HTR-8/SVneo (cell line): ENCODE measurements at places on chromosomes 3 and 15.

DNA sequence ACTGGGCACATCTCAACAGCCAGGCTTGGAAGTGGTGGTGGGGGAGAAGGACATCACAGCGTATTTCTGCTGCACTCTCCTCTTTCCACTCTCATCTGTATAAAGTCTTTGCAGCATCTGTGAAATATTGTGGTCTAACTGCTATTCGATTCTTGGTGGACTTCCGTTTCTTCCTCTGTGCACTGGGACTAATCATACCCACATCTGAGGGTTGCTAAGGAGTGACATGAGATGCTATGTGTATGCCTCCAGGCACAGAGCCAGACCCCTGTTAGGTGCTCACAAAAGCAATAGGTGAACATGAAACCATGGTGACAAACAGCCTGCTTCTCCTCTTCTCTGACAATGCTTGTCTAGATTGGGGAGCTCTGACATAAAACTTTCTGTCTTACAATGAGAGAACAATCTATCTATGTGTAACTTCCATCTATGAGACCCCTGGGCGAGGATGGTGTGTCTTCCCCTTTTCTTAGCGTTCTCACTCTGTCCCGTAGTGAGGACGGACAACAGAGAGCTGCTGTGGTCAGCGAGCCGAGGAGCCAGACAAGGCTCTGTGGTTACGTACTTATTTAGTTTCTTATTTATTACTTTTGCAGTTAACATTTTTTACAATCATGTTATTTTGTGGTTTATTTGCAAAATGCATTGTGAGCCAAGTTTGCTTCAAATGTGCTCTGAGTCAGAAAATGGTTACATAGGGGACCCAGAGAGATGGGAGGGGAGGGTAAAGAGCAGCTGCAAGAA is 196.7 kb upstream of the TPRG1 start:
- DNase-seq = no peak

DNA sequence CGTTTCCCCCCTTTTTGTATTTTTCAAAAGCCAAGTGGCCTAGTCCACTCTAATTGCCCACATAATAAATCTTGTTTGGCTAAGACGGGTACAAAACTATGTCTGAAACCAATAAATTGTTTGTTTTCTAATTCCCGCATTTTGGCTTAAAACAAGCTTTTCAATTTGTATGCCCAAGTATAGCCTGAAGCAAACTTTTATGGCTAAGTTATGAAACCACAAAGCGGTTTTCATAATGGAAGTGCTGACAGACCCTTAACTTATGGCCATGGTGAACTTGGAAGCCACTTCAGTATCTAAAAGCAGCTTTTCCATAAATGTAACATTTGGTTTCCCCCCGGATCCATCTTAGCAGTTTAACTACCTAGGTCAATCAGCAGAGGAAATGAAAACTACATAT is 29.9 kb upstream of the POLR2M start:
- peak; percentile 4 for DNase-seq

GRCh38 chr15:89371228-89372044 is 36.8 kb upstream of the POLG start:
- DNase-seq = no peak

DNA sequence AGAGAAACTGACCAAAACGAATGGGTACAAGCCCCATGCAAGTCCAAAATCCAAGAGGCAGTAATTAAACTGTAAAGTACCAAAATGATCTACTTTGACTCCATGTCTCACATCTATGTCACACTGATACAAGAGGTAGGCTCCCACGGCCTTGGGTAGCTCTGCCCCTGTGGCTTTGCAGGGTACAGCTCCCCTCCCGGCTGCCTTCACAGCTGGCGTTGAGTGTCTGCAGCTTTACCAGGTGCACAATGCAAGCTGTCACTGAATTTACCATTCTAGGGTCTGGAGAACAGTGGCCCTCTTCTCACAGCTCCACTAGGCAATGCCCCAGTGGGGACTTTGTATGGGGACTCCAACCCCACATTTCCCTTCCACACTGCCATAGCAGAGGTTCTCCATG is 308.6 kb downstream of the TBC1D5 start:
- no peak for DNase-seq

GRCh38 chr15:49530092-49530491 is 90.5 kb downstream of the FAM227B start:
- DNase-seq = no peak

GRCh38 chr3:110343945-110344344 is 727.7 kb upstream of the NECTIN3 start:
- DNase-seq = no peak

DNA sequence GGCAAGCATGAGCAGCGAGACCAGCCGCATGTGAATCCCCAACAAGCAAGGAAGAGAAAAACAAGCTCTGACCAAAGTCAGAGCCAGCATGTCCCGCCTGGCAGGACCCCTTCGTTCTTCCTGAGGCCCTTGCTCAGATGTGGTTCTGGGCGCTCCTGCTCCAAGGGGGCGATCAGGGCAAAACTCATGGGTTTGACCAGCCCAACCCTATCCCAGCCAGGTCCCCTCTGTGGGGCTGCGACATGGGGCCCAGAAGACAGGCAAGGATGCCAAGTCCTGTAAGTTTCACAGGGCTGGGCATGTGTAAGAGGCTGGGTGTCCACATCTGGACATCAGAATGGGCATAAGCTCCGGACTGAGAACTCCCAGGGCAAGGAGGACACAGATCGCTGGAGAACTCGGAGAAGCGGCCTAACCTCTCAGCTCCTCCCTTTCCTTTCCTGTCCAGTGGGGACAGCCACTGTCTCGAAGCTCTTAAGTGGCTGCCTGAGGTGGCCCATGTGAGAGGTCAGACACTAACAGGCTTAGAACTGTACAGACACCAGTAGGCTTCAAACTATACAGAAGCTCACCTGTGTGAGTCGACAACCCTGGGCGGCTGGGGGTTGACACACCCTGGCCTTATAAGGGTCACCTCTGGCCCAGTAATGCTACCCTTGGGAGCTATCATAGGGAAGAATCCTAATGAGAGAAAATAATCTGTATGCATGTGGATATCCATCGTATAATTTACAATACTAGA is 48.9 kb downstream of the XXYLT1 start:
- DNase-seq = no peak

DNA sequence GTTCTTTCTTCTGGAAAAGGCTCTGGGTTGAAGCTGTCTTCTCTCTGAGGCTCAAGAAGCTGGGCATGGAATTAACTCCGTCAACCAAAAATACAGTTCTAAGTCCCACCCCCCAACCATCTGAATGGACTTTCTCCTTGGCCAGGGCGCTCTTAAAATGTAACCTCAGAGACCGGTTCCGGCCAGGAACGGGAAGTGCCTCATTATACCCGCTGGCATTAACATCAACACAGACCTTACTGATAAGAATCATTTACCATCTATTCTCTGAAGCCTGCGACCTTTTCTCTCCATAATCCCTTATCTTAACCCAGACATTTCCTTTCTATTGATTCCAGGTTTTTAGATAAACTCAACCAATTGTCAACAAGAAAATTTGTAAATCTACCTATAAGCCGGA is 64.7 kb downstream of the ATP1B3 start:
- no peak for DNase-seq

GRCh38 chr3:174884776-174885568 is 25.8 kb downstream of the NAALADL2 start:
- DNase-seq = no peak

- no peak for DNase-seq
Observed at GRCh38 chr3:163924600-163924999, 1153.7 kb downstream of the SI start.

- DNase-seq = no peak
Observed at GRCh38 chr3:98518816-98519215, 3.9 kb downstream of the CLDND1 start.

- DNase-seq = no peak
Observed at GRCh38 chr3:62013951-62014350, 359.4 kb downstream of the FEZF2 start.

- peak; percentile 54 for DNase-seq
Observed at GRCh38 chr15:77085297-77085696, 14.4 kb upstream of the TSPAN3 start.

DNA sequence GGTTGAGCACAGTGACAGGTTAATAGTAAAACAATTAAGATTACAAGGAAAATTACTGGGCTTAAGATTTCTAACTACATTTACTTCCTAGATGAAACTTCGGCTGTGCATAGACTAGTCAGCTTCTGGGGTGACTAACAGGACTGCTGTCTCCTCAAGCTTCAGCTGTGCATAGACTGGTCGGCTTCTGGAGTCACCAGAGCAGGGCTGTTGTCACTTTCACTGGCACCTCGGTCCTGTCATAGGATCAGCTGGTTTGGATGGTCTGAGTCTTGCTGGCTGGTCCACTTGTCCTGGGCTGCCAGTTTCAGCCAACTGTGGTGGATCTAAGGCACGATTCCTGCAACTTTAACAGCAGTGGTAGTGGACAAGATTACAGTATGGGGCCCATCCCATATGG is 23.9 kb upstream of the ACAD9 start:
- DNase-seq = no peak

- DNase-seq = peak; percentile 93
Observed at GRCh38 chr3:50121072-50122032, 32.6 kb downstream of the RBM5 start.

- no peak for DNase-seq
Observed at GRCh38 chr15:28981351-28981720, 95.6 kb downstream of the APBA2 start.

GRCh38 chr15:48408327-48408726 is 77.1 kb downstream of the DUT start:
- DNase-seq = no peak

DNA sequence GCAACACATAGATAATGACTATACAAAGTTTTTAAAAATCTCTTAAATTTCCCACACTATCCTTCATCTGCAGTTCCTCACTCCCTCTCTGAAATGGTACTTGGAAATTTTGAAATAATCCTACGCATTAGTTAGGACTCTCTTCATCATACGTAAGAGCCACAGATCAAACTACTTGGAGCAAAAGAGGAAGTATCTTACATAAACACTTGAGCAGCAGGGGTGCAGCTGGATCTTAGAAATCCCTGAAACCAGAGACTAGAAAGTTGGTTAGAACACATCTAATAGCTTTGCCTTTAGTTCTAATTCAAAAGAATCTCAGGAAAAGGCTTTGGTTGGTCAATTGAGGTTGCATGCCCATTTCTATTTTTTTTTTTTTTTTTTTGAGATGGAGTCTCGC is 38.8 kb upstream of the ZNF445 start:
- DNase-seq = no peak

DNA sequence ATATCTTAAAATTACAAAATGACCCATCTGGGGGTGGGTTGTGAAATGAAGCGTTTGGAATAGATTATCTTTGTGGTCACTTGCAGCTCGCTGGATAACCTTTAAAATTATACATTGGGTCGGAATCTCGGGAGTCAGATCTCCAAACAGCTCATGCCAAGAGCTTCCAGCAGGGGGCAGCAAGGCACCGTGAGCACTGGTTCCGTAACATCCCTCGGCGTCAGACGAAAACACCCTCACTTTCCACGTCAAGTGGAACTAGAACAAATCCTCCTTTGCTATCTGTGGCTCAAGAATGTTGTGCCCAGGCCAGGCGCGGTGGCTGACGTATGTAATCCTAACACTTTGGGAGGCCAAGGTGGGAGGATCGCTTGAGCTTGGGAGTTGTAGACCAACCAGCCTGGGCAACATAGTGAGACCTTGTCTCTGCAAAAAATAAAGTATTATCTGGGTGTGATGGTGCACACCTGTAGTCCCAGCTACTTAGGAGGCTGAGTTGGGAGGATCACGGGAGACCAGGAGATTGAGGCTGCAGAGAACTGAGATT is 31.1 kb downstream of the UMPS start:
- DNase-seq = peak; percentile 78

DNA sequence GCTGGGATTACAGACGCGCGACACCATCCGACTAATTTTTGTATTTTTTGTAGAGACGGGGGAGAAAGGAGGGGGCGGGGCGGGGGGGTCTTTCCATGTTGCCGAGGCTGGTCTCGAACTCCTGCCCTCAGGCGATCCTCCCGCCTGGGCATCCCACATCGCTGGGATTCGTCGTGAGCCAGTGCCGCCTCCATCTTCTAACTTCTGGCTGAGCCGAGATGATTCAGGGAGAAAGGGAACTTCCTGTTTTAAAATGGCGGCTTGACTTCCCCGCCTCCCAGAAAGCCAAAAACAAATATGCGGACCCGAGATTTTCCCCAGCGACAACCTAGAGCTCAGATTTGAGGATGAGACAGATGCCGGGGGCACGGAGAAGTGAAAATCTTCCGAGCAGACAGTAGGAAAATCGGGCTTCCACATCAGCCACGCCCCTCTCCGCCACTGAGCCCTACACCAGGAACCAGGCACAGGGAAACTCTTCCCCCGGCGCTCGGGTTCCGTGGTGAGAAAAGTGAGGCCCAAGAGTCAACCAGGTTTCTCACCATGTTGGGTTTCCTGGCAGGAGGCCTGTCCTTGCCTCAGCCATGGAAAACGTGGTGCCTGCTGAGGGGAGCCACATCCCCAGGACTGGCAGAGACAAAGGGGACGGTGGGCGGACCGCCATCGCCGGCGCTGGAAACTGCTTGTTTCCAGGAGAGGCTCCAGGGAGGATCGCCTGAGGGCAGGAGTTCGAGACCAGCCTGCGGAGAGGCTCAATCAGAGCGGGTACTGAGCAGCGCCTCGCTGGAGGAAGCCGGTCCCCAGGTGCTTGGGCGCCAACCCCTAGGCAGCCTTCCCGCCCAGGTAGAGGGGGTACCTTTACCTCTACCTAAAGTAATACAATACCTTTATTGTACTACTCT is 18.7 kb downstream of the CHST14 start:
- no peak for DNase-seq

- no peak for DNase-seq
Observed at GRCh38 chr15:68589053-68589452, 10.3 kb downstream of the CORO2B start.

DNA sequence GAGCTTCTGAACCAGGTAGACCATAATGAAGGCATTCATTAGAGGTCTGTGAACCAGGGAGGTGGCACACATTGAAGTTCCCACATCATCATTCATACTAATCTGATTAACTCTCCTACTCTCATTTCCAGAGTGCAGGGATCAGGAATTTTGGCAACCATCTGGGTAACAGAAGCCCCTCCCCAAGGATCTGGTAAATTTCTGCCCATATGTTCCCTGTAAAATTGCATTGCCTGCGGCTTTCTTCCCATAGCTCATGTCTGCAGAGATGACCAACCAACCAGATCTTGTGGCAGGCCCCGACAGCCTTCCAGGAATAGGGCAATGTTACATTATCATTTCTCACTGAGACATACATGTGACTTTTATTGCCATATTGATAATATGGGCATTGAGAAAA is 111.4 kb upstream of the CHL1 start:
- DNase-seq = no peak

- no peak for DNase-seq
Observed at GRCh38 chr15:83610901-83611685, 42.8 kb upstream of the ADAMTSL3 start.

GRCh38 chr3:3200632-3201212 is 21.2 kb upstream of the CRBN start:
- DNase-seq = peak; percentile 20

GRCh38 chr3:8313560-8314267 is 187.9 kb upstream of the LMCD1 start:
- DNase-seq = no peak

DNA sequence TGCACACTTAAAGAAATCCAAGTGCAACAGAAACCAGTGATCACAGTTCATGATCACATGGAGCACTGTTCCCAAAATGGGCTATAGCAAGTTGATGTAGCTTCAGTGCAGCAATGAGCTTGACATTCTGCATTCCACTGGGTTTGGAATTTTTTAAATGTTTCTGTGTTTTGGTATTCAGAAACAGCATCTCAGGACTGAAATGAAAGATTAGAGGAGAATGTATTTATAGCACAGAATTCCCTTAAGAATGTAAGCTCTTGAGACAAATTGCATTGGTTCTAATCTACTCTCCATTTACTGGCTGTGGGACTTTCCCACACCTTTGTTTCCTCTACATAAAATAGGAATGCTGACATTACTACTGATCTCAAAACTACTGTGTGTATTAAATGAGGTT is 162.7 kb downstream of the FGF12 start:
- no peak for DNase-seq
